ENCODE measurements at places on chromosomes 6 and 20.

- no peak for DNase-seq
Measured at GRCh38 chr6:165484178-165484889, 174.9 kb upstream of the C6orf118 start.

DNA sequence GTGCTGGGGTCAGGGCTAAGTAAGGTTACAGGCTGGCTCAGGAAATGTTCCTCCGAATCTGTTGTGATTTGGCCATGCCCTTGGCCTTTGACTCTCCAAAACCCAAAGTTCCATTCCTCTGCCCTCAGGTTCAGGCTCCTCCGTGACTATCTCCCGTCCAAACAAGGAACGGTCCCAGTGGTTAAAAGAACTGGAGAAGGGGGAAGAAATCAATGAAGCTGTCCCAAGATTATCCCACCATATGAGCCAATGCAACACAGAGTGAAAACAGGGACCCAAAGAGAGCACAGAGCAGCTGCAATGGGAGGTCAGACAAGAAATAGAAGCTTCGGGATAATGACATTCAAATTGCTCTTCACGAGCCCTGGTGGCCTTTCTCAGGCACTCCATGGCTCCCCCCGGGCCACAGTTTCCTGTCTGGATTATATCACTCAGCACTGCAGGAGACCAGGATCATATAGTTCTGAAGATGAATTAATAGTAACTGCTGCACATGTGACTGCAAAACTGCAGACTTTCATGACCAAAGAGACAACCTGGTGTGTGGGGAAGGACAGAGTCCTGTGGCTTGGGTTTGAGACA lies 211.3 kb downstream of the ZNF217 start:
- no peak for DNase-seq

DNA sequence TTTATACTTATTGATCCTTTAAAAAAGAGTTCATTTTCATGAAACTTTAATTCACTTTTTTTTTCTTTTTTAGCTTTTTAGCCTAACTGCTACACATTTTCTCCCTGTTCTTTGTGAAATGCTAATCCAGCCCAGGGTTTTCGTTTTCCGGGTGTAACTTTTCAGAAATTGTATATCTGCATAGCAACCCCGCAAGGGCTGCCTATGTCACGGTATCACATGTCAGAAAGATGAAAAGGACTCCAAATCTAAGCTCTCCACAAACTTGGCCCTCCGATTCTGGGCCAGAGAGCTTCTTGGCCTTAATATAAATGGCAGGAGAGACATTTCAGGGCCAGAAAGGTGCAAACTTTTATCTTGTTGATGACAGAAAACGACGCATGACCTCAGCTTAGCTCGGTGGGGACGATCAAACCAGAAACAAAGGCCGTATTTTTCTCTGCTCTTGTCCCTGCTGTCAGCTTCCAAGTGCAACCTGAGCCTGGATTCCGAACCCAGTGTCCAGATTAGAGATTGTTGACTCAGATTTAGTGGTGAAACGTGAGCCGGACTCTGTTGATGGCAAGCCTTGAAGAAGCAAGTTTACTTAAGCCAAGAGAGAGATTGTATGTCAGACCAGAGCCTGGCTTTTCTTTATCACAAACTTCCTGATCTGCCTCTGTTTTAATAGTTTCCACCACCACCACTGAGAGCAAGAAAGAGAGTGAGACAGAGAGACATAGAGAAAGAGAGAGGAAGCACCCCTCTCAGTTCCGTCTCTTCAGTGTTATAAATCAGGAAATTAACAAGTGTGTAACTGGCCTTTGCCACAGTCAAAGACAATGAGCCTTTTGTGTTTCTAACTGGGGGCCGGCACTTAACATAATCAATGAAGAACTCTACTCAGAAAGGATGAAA lies 157.8 kb downstream of the SCML4 start:
- no peak for DNase-seq

GRCh38 chr6:52284131-52284459 lies 447 bp downstream of the MCM3 start:
- DNase-seq: no peak
